Stimulated activated CD8-positive, alpha-beta memory T cell treated with anti-CD3 and anti-CD28 coated beads, Interleukin-7, amount 100 ng/mL, for 48 hours (primary cell): ENCODE measurements at places on chromosomes 12 and 14.

DNA sequence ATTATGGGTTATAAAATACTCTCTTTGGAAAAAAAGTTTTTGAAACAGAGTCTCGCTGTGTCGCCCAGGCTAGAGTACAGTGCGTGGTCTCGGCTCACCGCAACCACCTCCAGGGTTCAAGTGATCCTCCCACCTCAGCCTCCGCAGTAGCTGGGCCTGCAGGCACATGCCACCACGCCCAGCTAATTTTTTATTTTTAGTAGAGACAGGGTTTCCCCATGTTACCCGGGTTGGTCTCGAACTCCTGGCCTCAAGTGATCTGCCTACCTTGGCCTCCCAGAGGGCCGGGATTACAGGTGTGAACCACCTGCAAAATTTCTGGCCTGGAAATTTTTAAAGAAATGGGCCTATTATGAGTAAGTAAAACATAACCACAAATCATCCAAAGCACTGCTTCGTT lies 3.8 kb downstream of the USP15 start:
- no peak for DNase-seq

DNA sequence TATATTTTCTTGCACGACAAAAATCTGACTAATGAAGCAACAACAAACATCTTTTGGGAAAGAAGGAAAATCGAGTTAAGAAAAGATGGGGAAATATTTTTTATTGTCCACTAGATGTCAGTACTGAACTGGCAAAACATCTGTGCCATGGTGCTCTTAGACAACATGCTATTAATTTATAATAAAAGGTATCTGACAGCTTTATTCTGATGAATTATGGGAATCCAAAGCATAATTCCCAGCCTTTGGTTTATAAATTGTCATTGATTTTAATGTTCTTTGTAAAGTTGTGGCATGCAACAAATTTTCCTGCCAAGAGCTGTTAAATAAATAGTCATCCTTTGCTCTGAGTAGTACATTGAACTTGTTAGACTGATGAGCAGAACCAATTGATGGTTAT lies 231.2 kb downstream of the ETNK1 start:
- no peak for DNase-seq

GRCh38 chr12:49037111-49037946 lies 18.8 kb upstream of the PRKAG1 start:
- DNase-seq: no peak

GRCh38 chr12:57810450-57810849 lies 8.1 kb downstream of the AVIL start:
- no peak for DNase-seq
